ENCODE measurements at places on chromosomes 11 and 22.
A peak's percentile ranks its signal among the peaks of the same experiment; 100 is the strongest.

DNA sequence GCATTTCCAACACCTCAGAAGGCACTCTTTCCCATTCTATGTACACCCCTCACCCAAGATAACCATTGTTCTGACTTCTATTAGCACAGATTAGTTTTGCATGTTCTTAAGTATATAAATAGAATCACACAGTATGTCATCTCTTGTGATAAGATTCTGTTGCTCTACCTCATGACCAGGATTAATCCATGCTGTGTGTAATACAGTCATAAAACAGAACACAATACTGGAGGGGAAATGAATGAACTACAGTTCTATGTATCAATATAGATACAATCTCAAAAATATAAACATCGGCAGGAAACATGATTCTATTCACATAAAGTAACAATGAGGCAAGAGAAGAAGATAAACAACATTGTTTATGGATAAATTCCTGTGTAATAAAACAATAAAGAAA, 151.5 kb downstream of the ATG16L2 start:
- DNase-seq: no peak

DNA sequence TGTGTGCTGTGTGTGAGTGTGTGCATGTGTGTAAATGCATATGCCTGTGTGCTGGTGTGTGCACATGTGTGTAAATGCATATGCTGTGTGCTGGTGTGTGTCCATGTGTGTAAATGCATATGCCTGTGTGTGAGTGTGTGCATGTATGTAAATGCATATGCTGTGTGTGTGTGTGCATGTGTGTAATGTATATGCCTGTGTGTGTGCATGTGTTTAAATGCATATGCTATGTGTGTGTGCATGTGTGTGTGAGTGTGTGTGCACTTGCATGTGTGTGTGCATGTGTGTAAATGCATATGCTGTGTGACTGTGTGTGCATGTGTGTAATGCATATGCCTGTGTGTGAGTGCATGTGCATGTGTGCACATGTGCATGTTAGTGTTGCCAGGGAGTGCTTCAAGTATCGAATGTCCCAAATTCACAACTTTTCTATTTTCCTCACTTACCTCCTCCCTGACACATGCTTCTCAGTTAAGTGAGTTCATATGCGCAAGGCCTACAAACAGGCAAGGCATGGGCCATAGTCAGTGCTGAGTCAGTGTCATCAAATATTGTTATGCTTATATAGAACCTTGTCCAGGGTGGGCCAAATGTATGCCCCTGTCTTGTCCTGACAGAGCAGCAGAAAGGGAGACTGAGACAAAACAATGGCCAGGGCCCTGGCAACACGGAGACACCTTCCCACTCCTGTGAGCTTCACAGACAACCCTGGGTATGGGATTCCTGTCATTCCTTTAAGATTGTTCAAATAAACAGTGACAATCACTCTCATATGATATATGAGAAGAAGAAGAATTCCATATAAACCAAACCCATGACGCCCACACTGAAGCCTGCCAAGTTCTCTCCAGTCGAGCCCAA, 38.6 kb downstream of the GGTLC2 start:
- DNase-seq: peak; percentile 19

GRCh38 chr22:41459431-41459830, 9.1 kb downstream of the PHF5A start:
- DNase-seq: no peak

DNA sequence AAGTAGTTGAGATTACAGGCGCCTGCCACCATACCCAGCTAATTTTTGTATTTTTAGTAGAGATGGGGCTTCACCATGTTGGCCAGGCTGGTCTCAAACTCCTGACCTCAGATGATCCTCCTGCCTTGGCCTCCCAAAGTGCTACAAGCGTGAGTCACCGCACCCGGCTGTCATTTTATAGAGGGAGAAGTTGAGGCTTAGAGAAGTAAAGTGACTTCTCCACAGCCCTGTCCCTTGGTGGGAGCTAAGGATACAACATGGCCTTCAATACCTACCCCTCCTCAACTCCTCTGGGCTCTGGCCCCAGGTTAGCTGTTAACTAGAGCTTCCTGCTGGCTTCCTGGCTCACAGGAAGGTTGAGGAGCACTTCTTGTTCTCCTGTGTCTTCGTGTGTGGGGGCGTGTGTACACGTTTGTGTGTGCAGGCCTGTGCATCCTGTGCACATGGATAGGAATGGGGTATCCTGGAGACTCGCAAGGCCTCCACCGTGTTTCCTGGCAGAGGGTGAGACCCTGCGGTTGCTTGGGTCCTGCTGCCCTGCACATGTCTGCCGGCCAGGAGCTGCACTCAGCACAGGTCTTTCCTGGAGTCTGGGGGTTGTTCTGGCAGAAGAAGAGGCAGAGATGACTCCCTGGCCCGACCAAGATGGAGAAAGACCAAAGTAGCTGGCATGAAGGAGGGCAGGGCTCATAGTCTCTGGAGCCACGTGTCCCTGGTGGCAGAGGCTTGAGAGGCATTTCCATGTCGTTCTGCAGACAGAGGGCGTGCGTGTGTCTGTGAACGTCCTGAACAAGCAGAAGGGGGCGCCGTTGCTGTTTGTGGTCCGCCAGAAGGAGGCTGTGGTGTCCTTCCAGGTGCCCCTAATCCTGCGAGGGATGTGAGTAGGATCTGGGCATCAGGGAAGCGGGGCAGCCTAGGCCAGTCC, 2.4 kb downstream of the SIDT2 start:
- peak; percentile 67 for DNase-seq

- no peak for DNase-seq
Observed at GRCh38 chr11:71086687-71087258, 165.6 kb downstream of the SHANK2 start.

DNA sequence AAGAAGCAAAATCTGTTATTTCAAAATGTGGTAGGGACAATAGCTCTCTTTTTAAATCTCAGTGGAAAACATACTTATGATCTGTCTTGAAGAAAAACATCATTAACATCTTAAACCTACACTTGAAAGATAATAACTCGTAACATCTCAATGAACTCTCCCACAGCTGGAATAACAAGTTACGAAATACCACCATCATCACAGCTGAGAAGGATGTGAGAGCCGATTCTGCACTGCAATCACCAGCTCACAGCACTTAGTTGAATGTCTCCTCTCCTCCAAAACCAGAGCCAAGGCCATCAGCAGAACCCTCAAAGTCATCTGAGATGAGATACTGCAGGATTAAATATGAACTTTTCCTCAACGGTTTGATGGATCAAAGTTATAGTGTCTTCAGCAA, 124.3 kb downstream of the ARHGAP20 start:
- DNase-seq: no peak

GRCh38 chr11:3124821-3125220, 40.3 kb downstream of the OSBPL5 start:
- no peak for DNase-seq

DNA sequence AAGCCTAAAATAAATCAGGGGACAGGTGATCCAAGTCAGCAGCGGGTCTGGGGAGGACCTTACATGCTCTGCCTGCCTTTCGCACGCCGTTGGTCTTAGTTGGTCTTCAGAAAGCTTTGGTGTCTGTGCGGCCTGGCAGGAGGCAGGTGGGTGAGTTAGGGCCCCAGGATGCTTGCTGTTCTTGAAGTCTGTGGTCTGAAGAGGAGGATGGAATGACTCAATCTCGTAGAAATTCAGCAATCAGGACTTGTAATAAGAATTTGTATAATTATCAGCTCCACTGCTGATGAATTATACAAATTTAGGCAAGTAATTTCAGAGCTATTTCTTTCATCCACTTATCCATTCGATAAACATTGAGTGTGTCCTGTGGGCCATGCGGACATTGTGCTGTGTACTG, 138.5 kb downstream of the FEZ1 start:
- DNase-seq: no peak

- no peak for DNase-seq
Observed at GRCh38 chr22:20118300-20119020, 1.4 kb upstream of the TRMT2A start.

- DNase-seq: no peak
Observed at GRCh38 chr22:38925571-38926041, 31.8 kb upstream of the APOBEC3A start.

DNA sequence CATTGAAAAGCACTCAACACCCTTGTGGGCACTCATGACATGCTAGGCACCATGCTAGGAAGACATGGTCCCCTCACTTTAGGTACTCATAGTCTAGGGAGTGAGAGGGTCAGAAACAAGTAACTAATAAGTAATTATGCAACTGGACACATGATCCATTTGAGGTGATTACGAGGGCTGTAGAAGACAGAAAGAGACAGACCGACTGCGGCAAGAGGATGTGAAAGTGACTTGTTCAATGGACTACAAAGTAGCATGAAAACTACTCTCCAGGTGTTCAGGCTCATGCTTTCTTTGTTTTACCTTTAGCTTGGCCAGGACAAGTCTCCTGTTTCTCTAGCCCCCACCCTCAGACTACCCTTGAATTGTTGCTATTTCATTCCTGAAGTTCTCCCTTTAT, 310.8 kb upstream of the SORL1-AS1 start:
- no peak for DNase-seq

DNA sequence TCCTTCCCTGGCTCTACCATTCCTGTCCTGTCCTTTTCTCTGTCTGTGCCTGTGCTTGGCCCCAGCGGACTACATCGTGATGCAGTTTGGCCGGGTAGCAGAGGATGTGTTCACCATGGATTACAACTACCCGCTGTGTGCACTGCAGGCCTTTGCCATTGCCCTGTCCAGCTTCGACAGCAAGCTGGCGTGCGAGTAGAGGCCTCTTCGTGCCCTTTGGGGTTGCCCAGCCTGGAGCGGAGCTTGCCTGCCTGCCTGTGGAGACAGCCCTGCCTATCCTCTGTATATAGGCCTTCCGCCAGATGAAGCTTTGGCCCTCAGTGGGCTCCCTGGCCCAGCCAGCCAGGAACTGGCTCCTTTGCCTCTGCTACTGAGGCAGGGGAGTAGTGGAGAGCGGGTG, 20.4 kb downstream of the TUB start:
- no peak for DNase-seq

- no peak for DNase-seq
Observed at GRCh38 chr22:45225732-45226502, 14.8 kb downstream of the KIAA0930 start.

- DNase-seq: no peak
Observed at GRCh38 chr11:119085437-119085847, 761 bp downstream of the HMBS start.

All from fibroblast of skin of right quadriceps (primary cell).